ENCODE measurements at places on chromosomes 5 and 9.
A peak's percentile ranks its signal among the peaks of the same experiment; 100 is the strongest.

GRCh38 chr5:180241600-180241999 lies 32.6 kb upstream of the RASGEF1C start:
- no peak for DNase-seq

DNA sequence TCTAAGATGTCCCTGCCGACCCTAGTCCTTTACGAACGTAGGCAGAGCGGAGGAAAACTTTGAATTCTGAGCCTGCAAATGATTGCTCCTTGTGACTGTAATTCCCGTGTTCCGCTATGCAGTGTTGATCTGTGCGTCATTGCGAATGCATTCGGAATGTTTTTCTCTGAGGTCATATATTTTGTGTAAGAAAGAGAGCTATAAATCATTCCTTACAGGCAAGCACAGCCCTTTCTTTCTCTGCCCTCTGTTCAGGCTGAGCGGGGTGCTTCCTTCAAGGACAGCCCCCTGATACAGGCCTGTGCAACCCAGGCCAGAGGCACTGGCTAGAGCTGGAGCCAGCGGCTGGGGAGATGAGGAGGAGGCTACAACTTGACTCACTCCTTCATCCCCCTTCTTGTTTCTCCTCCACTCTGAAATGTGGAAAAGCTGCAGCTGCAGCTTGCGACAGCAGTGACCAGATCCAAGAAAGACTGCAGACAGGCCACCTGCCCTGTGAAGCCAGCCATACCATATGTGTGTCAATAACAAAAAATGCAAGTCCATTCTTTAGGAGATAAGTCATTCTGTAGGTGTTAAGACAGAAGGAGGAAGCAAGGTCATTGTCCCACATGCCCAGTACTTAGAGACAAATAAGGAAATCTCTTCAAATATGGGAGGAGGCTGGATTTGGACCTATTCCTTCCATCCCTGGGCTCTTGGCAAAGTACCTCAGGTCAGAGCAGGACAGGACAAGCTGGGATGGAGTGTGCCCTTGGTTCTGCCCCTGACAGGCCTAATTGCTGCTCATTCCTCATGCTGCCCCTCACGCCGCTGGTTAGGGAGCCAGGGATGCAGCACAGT lies 345.7 kb upstream of the WWC1 start:
- DNase-seq, result no peak

GRCh38 chr5:66689522-66690220 lies 93.5 kb downstream of the MAST4 start:
- DNase-seq, result no peak

GRCh38 chr9:95249986-95250385 lies 67.5 kb downstream of the FANCC start:
- no peak for DNase-seq

- DNase-seq, result no peak
Measured at GRCh38 chr5:179599100-179599499, 24.4 kb downstream of the HNRNPH1 start.

GRCh38 chr5:92567831-92568450 lies 1013.1 kb downstream of the NR2F1-AS1 start:
- no peak for DNase-seq

- peak; percentile 45 for DNase-seq
Measured at GRCh38 chr9:127980060-127980705, 606 bp downstream of the EEIG1 start.

- no peak for DNase-seq
Measured at GRCh38 chr9:132615774-132616173, 33.4 kb downstream of the BARHL1 start.

- DNase-seq, result peak; percentile 58
Measured at GRCh38 chr5:59724482-59725391, 168.8 kb downstream of the PDE4D start.

DNA sequence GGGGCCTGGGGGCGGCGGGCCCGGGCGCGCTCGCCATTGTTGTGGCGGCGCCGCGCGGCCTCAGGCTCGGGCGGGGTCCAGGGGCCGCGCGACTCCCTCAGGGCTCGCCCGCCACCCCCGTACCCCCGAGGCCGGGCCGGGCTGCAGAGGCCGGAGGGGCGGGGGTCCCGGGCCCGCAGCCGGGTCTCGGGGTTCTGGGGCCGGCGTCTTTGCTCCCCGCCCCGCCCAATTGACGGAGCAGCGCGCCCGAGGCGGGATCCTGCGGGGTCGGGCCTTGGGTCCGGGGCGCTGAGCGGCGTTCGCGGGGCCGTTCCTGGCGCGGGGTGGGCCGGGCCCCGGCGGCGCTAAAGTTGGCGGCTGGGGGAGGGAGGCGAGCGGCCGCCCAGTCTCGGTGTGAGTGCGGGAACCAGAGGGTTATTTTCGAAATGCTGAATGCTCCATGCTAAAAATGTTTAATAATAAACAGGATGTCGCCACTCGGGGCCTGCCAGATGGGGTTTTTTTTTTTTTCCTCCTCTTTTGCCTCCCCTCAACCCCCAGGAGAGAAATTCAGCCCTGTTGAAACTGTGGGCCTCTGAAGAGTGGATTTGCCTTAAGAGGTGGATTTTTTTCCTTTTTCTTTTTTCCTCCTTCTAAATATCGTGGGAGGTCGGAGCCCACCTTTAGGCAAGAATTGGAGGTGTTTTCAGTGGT lies 724 bp downstream of the PRRC2B start:
- DNase-seq, result no peak

DNA sequence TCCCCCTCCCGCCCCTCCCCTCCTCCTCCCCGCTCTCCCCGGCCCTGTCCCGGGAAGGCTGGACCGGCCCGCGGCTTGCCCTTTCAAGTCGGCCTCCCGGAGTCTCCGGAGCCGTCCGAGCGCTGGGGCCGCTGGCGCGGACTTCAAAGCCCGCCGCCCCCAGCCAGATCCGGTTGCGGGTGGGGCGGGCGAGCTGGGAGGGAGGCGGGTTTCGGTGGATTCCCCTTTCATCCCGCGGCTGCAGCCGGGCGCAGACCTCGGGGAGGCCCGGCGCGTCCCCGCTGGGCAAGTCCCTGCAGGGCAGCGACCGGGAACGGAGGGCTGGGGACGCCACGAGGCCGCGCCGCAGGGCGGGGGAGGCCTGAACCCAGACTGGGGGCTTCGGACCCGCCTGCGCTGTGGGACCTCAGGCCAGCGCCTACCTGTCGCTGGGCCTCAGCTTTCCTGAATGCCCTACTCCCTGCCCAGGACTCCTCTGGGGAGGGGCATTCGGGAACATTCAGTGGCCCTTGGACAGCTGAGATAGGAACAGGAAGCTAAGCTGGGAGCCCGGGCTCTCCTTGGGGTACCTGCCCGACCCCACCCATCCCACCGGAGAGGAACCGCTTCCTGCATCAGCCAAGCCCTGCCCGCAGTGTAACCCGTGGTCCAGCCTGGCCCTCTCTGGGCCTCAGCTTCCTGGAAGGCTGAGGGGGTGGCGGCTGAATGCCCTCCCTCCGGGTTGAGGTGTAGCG lies 23.4 kb downstream of the C9orf50 start:
- peak; percentile 56 for DNase-seq

DNA sequence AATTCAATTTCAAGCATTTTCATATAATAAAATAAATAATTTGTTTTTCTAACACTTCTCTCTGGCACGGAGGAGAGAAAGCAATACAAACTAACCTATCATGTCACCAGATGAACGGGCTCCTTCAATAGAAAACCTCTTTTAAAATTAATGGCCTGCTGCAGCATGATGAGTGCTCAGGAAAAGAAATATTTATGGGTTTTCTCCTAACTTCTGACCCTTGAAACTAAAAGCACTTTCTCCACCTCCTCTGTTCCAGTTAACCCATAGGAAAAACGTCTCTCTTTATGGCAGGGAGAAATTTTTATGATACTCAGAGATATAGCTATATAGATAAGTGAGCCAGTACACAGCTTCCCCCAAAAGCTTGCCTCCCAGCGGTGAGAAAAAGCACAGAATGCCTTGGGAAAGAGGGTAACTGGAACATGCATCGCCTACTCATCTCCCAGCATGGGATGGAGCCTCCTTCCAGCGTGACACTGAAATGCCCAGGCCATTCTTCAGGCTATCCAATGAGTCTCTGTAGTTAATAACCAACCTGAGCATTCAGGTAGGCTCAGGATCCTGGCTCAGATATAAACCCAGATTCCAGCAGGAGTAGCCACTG lies 963.0 kb upstream of the DMAC1 start:
- no peak for DNase-seq

- no peak for DNase-seq
Measured at GRCh38 chr9:110869931-110870330, 168.3 kb downstream of the LPAR1 start.

DNA sequence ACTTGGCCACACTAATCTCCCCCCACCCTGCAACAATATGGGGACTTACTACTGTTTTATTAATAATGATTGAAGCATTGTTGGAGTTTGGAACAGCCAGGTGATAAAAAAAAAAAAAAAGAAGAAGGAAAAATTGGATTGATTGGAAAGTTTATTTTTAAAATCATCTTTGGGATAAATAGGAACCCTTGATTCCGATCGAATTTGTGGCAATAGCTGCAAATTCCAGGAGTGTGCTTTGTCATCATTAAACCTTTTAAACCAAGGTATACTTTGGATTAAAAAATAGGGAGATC lies 907 bp upstream of the NR2F1 start:
- DNase-seq, result no peak

DNA sequence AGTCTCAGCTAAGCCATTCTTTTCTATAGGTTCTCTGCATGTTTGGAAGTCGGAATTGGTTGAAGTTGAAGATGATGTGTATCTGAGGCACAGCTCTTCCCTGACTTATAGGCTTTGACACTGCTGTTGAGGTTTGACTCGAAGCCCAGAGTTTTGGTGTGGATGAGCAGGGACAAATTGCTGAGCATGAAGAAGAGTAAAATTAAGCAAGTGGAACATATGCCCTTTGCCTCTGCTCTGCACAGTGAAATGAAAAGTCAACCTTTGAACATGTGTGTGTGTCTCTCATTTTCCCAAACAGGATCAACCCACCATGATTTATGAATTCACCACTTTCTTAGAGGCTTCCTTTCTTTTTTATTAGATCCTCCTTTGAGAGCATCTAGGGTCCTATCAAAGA lies 8.5 kb downstream of the HMHB1 start:
- no peak for DNase-seq

DNA sequence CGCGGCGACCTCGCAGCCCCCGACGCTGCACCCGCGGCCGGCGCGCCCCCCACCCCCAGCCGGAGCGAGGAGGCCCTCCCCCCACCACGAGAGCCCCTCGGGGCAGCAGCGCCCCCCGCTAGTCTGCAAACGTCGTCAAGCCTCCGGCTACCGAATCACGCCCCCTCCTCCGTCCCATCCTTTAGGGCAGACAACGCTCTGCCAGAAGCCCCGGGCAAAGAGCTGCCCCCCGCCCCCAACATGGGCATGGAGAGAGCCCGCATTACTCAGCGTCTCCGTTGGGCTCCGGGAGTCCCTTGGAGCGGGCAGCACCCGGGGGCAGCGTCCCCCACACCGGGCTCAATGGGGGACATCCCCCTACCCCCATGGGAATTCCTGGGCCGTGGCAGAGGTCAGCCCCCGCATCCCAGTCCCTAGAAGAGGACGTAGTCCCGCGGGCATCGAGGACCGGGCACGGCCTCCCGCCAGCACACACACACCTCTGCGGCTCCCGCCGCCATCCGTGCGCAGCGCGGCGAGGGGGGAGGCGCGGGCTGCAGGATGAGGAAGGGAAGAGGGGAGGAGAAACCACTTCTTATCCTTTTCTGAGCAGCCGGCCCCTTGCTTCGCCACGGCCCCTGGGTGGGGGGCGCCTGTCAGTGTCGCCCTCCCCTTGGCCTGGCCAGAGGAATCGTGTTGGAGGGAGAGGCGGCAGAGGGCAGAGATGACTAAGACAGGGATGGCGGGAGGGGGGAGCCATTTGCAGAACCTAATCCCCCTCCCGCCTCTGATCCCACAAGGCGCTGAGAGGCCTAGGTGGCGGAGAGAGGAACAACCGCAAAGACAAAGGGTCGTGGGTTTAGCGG lies 750 bp downstream of the DNM1 start:
- peak; percentile 28 for DNase-seq

GRCh38 chr5:67467110-67467509 lies 270.5 kb upstream of the CD180 start:
- DNase-seq, result no peak

DNA sequence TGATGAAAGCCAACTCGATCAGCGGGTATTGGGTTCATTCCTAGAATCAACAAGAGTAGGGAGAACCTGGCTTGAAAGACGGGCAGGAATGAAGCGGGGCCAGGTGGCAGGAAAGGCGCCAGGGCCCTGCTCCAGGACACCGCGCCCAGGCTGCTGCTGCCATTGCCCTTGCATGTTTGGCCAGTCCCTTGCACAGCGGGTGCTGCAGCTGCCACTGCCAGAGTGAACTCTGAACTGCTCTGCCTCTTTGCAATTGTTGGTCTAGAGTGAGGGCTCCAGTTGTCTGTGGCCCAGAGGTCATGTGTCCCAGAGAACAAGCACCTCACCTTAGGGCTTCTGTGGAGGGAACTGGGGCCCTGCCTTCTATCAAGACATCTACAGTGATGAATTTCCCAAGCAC lies 24.0 kb upstream of the CARTPT start:
- DNase-seq, result no peak

- DNase-seq, result peak; percentile 81
Measured at GRCh38 chr9:125633116-125633745, 73.8 kb downstream of the MAPKAP1 start.

- DNase-seq, result no peak
Measured at GRCh38 chr9:131874916-131875670, 135.2 kb upstream of the RAPGEF1 start.

- peak; percentile 48 for DNase-seq
Measured at GRCh38 chr5:52725065-52725746, 62.5 kb upstream of the ITGA1 start.

DNA sequence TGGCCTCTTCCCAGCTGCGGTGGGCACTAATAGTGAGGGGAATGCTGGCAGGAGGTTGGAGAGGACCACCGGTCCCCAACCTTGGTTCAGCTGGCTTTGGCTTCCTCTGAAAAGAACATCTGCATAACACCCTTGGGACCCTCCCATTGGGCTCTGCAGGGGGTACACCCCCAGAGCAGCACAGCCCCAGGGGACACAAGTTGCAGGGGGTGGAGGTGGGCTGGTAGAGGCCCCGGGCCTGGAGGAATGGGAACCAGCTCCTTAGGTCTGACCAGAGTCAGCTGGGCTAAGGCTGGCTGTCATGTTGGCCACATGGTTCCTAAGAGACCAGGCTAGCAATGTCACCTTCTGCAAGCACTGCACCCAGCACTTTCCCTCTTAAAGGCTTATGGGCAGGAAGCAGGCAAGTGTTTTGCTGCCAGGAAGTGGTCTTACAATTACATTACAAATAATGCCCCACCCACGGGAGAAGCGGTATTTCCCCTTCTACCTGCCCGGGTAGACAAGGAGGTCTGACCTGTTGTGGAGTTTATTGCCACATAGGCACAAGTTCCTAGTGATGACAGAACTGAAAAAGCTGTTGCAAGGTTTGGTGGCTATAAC lies 18.1 kb downstream of the GCNT4 start:
- peak; percentile 68 for DNase-seq

Data from PC-3 (cell line).